ENCODE measurements at places on chromosomes 7 and 10. TPM values are rescaled to one million over a fixed set of nuclear protein-coding genes. Genes with fewer than 3 reads are reported as not detected.

BAIAP2L1 gene
- total RNA-seq: not detected

BHLHA15 gene
- total RNA-seq: 10.3 TPM

HOXA3 gene
- total RNA-seq: not detected

SPDYE8 gene
- total RNA-seq: not detected

HECW1 gene
- total RNA-seq: 107 TPM

ANK3 gene
- total RNA-seq: 552 TPM

DNAH11 gene
- 3.8 TPM for total RNA-seq

ENTPD7 gene
- total RNA-seq: 11.3 TPM

NRAP gene
- total RNA-seq: not detected

CRHR2 gene
- total RNA-seq: 2.8 TPM
